OCI-M1 (cell line): ENCODE measurements at places on chromosomes 5 and 9.
A peak's percentile ranks its signal among the peaks of the same experiment; 100 is the strongest.

GRCh38 chr9:136117916-136118319 lies 757 bp downstream of the TMEM250 start:
- no peak for DNase-seq

DNA sequence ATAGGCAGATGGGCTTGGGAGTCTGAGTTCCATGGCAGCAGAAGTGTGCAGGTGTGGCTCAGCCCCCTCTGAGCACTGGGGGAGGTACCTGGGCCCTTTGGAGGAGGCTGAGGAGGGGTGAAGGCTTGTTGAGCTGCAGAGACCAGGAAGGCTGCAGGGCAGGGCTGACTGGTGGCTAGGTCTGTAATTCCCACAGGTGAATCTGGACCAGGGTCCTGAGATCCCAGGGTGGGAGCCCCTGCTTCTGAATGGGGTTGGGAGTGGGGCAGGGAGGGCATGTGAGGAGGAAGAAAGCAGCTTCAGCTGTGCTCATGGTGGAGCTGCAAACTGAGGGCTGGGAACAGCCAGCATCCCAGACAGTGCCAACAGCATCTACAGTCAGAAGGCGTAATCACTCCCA lies 111.1 kb downstream of the CACNA1B start:
- no peak for DNase-seq

GRCh38 chr9:34989003-34989945 lies at the start of gene DNAJB5:
TSS of gene DNAJB5 (plus strand) at chr9:34989745. CDS start at chr9:34990631, 886 bp downstream.
- DNase-seq: peak; percentile 98

- peak; percentile 27 for DNase-seq
These were observed 9.2 kb downstream of the GALNT10 start for GRCh38 chr5:154199671-154200220.

DNA sequence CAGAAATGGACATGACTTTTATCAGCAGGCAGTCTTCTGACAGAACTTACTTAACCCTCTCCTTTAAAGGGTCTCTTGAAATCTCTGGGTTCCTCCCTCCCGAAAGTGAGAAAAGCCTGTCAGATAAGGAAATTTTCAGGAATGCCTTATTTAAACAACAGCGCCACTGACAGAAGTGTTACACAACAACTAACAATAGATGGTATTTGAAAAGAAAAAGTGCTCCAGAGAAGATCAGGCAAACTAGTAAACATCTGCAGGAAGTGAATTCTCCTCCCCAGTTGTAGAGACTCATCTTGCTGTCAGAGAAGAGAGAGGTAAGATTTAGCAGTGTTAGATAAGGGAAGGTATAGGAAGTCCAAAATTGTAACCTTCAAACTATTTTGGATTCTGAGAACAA lies 107.2 kb upstream of the NFIL3 start:
- peak; percentile 9 for DNase-seq

- DNase-seq: no peak
These were observed 67.1 kb upstream of the SNX2 start for GRCh38 chr5:122707796-122708195.

- no peak for DNase-seq
These were observed 254.6 kb downstream of the BRINP1 start for GRCh38 chr9:119114681-119115080.

- no peak for DNase-seq
These were observed 31.0 kb downstream of the PCDHGC5 start for GRCh38 chr5:141519605-141520565.

GRCh38 chr5:138910546-138911185 lies 35.5 kb upstream of the LRRTM2 start:
- no peak for DNase-seq

DNA sequence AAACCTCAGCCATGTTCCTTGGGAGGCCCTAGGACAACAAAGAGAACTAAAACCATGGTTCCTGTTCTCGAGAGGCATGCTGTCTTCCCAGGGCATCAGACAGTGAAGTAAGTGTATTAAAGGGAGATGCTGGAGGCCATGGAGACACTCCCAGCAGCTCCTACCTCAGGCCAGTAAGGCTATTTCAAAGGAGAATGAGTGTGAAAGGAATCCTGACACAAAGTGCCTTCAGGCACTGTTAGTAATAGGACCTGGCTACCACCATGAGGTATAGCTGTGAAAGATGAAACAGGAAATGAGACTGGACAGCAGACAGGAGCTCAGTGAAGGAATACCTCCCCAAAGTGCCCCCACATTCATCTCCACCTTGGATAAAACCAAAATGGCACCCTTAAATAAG lies 71.0 kb downstream of the FANCC start:
- no peak for DNase-seq

DNA sequence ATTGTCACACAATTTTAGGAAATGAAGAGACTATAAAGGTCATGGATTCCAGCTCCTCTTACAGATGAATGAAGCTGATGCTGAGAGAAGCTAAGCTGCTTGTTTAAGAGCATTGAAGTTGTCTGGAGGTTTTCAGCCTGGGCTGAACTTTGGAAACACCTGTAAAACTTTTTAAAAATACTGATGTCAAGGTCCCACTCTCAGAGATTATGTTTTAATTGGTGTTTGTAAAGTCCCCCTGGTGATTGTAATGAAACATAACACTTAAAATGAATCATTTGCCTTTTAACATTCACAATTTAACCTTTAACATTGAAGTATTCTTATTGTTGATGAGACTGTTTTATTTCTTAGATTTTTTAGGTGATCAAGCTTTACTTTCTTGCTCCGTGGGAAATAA lies 16.4 kb downstream of the RAD23B start:
- peak; percentile 20 for DNase-seq

GRCh38 chr5:172441262-172441751 lies 13.0 kb downstream of the SH3PXD2B start:
- DNase-seq: no peak

DNA sequence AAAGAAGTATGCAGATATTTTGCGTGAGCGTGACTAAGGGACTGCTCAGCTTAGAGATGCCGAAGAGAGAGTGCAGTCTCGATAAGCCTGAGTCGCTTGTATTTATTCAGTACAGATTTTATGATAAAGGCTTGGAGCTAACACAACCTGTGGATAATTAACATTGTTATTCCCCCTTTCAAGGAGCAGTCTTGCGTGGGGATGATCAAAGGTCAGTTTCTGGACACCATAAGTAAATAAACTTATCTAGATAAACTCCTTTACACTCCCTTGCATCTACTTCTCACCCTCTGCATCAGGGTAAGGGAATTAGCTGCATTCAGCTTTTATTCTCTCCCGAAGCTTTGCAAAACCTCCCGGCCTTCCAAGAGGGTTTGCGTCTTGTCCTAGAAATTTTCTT lies 357.8 kb upstream of the ST8SIA4 start:
- no peak for DNase-seq

GRCh38 chr9:82791692-82792091 lies 271.2 kb downstream of the RASEF start:
- DNase-seq: peak; percentile 81

- no peak for DNase-seq
These were observed 464.4 kb upstream of the TUSC1 start for GRCh38 chr9:26142631-26143030.

- no peak for DNase-seq
These were observed 1313.5 kb upstream of the WWC1 start for GRCh38 chr5:166977911-166978422.

DNA sequence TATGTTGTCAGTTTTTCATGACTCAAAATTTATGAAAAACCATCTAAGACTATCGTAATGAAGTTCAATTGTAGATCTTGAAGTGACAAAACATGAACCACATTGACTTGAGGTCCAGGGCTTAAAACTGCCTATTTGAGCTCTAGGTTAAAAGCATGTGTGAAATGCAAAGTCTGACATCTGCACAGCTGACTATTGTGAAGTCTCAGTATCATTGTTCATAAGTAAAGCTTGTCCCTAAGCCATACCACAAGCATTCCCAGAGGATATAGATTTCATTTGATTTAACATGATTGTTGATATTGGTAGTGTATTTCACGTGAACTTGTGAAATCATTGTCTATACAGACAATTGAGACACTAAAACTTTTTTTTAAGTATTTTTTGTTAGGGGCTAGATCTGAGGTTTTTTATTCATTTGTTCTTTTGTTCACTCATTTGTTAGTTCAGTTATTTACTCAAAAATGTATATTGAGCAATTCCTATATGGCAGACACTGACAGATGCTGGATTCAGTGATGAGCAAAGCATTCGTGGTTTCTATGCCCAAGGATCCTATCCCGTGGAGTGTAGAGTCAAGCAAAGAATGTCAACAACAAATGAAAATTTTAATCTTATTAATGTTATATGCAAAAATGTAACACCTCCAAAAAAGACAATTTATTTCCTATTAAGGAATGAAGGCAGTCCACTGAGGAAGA lies 485.2 kb downstream of the RAB3C start:
- no peak for DNase-seq

GRCh38 chr9:33818167-33818846 lies 1.3 kb downstream of the UBE2R2 start:
- peak; percentile 42 for DNase-seq

- DNase-seq: no peak
These were observed 178.1 kb downstream of the FGF1 start for GRCh38 chr5:142507531-142508372.

GRCh38 chr5:119088438-119088837 lies 17.6 kb downstream of the DMXL1 start:
- DNase-seq: no peak

- peak; percentile 28 for DNase-seq
These were observed 101.6 kb upstream of the FSD1L start for GRCh38 chr9:105346273-105346672.

- no peak for DNase-seq
These were observed 238.5 kb downstream of the KDM4C start for GRCh38 chr9:6996061-6996854.

DNA sequence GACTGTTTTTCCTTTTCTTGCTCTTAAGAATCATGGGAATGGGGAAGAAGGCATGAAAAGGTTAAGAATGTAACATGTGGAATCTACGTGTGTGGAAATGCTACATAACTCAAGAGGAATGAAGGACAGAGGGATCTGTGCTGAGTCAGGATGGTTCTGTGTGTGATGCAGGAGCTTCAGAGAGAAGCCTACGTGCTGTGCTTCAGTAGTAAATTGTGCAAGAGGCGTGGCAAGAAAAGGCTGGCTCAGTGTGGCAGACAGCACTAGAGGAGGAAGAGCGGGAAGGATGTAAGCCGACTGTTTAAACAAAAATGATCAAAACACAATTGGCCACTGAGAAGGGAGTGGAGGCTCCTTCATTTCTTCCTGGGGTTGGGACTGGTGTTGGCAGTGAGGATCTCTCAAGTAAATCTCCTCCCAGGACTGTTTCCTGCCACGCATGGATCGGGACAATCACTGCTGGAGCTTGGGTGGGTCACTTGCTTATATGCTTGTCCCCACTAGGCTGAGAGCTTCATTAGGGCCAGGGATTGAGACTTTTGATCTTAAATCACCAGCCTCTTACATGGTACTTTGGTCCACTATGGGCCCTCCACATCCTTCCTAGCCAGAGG lies 59.4 kb upstream of the BASP1 start:
- no peak for DNase-seq

DNA sequence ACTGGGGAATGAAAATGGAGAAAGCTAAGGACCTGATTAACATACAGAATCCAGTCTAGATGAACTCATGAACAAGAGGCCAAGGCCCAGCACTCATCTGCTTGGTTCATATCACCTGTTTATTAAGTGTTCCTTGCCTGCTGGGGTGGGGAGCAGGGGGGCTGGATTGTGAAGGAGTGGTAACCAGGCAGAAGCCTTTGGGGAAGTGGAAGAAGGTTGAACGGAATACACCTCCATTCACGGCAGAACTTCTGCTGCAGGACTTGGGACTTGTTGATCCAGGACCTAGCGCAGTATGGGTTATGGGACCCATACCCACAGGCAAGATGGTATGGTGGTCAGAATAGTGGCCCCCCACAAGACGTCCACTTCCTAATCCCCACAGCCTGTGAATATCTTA lies 8.8 kb upstream of the SEPTIN8 start:
- no peak for DNase-seq

GRCh38 chr9:102044133-102044532 lies 305.7 kb upstream of the GRIN3A start:
- no peak for DNase-seq

DNA sequence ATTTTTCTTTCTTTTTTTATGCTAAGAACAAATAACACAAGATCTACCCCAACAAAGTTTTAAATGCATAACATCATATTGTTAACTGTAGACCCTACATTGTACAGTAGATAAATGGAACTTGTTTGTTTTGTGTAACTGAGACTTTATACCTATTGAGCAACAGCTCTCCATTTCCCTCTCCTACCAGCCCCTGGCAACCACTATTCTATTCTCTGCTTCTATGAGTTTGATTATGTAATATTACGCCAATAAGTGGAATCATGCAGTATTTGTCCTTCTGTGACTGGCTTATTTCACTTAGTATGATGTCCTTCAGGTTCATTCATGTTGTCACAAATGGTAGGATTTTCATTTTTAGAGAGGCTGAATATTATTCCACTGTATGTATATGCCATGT lies 308.2 kb upstream of the PRR16 start:
- no peak for DNase-seq

- no peak for DNase-seq
These were observed 83.5 kb downstream of the TMEM174 start for GRCh38 chr5:73256462-73256861.

GRCh38 chr9:27528076-27528885 lies 1.3 kb downstream of the MOB3B start:
- peak; percentile 84 for DNase-seq

GRCh38 chr5:7794311-7794710 lies 56.6 kb downstream of the CFAP90 start:
- DNase-seq: no peak

GRCh38 chr5:53368516-53368915 lies 111.9 kb upstream of the FST start:
- DNase-seq: peak; percentile 30

DNA sequence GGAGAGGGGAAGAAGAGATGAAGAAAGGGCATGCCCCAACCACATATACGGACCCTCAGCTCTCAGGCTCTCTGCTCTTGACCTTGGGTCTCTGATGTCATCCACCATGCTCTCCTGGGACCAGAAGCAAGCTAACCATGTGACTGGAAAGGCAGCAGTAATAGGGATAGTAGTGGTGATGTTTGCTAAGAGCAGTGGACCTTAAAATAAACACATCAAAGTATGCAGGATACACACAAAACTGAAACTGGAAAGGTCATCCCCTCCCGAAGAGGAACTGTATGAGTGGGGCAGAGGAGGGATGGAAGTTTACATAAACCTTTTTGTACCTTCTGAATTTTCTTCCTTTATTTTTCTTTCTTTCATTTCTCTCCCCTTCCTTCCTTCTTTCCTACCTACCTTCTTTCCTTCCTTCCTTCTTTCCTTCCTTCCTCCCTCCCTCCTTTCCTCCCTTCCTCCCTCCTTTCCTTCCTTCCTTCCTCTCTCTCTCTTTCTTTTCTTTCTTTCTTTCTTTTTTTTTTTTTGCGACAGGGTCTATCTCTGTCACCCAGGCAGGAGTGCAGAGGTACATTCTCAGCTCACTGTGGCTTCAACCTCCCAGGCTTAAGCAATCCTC lies 8.1 kb upstream of the PTPN3 start:
- no peak for DNase-seq

DNA sequence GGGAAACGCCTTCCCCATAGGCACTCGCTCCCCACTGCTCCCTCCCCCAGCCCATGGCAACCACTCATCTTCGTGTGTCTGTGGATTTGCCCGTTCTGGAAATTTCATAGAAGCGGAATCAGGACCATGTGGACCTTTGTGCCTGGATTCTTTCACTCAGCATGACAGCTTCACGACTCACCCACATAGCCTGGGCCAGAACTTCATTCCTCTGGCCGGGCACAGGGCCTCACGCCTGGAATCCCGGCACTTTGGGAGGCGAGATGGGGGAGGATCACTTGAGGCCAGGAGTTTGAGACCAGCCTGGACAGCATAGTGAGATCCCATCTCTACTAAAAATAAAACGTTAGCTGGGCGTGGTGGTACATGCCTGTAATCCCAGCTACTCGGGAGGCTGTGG lies 12.1 kb upstream of the DIPK1B start:
- no peak for DNase-seq

- peak; percentile 79 for DNase-seq
These were observed 99.8 kb downstream of the NFIB start for GRCh38 chr9:14214065-14214684.
